HCT116 (cell line): ENCODE measurements at places on chromosomes 5 and 9. TPM values are rescaled to one million over a fixed set of nuclear protein-coding genes. Genes with fewer than 3 reads are reported as not detected.
A peak's percentile ranks its signal among the peaks of the same experiment; 100 is the strongest.

Gene F2RL2
- 0.07 TPM for total RNA-seq

Gene WNT8A
- total RNA-seq: not detected

Gene C5orf47
- total RNA-seq: not detected

Gene SLC6A7
- not detected for total RNA-seq

Gene SH2D3C
- 1.3 TPM for total RNA-seq

Gene PCAT7
- total RNA-seq: 3.8 TPM

DNA sequence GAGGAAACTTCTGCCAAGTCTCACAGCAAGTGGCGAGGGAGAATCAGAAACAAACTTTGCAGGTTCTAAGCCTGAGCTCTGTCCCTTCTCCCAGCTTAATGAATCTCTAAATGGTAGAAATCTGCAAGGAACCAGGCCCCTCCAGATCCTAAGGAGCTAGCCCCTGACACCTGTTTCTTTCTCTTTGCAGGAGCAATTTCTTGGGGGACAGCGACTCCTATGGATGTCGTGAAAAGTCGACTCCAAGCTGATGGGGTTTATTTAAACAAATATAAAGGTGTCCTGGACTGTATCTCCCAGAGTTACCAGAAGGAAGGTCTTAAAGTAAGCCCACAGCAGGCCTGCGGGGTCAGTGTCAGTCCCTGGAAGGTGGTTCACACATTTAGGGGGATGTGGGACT, 21.8 kb downstream of the IL9 start:
- H3K4me3 ChIP-seq: no peak overlapping the region
- no peak for DNase-seq
- no peaks in the 10 kb centered on the region for H3K27me3 ChIP-seq
- no peak overlapping the region for H3K27ac ChIP-seq
- no peaks in the 10 kb centered on the region for H3K36me3 ChIP-seq
- H3K4me1 ChIP-seq: no peaks in the 10 kb centered on the region

DNA sequence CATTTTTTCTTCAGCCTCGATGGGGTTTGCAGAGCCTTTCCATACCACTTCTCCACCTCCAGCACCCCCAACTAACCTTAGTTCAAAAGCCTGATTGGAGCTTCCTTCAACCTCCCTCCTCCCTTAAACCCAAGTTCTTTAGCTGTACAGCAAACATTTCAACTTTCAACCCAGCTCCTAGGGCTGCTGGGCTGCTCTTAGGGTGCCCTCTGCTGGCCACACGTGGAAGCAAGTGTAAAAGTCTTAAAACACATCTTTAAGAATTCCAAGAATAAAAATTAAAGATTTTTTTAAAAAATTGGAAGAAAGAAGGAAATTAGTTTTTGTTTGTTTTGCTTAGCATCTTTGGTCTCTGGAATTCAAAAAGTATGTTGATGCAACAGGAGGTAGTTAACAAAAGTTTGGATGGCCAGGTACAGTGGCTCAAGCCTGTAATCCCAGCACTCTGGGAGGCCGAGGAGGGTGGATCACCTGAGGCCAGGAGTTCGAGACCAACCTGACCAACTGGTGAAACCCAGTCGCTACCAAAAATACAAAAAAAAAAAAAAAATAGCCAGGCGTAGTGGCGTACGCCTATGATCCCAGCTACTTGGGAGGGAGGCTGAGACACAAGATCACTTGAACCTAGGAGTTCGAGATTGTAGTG, 15.5 kb upstream of the HSD17B3 start:
- H3K36me3 ChIP-seq: peaks cover 11% of the 10 kb centered on the region; the same call in 1 of the 2 replicates
- no peak overlapping the region for H3K27ac ChIP-seq
- no peaks in the 10 kb centered on the region for H3K27me3 ChIP-seq
- no peak overlapping the region for H3K4me3 ChIP-seq
- no peaks in the 10 kb centered on the region for H3K4me1 ChIP-seq

GRCh38 chr5:132692632-132692967, 18.8 kb downstream of the IL4 start:
- H3K4me3 ChIP-seq: no peak overlapping the region
- no peak overlapping the region for H3K27ac ChIP-seq
- H3K4me1 ChIP-seq: no peaks in the 10 kb centered on the region
- no peak for DNase-seq
- H3K36me3 ChIP-seq: no peaks in the 10 kb centered on the region
- H3K27me3 ChIP-seq: no peaks in the 10 kb centered on the region

DNA sequence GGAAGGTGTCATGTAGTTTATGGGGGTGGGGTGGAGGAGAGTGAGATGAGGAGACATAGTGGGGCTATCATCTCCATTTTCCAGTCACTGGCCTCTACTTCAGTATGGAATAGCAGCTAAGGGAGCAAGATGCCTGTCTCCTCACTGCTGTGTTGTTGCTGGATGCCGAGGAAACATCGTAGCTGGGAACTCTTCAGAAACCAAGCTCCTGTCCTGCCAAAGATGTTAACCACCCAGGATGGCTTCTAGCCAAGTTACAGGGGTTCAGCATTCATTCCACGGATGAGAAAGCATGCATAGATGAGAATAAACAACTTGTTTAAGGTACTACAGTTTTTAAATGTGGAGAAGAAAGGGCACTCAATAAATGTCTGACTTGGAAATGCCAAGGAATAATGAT, 226.5 kb downstream of the ASTN2 start:
- H3K27me3 ChIP-seq: no peaks in the 10 kb centered on the region
- no peak for DNase-seq
- no peaks in the 10 kb centered on the region for H3K36me3 ChIP-seq
- no peak overlapping the region for H3K4me3 ChIP-seq

GRCh38 chr5:10317825-10318682, 10.4 kb upstream of the CMBL start:
- no peaks in the 10 kb centered on the region for H3K36me3 ChIP-seq
- no peak overlapping the region for H3K4me3 ChIP-seq
- H3K27me3 ChIP-seq: no peaks in the 10 kb centered on the region
- peaks cover 19% of the 10 kb centered on the region for H3K4me1 ChIP-seq
- DNase-seq: no peak

- no peak overlapping the region for H3K27ac ChIP-seq
- DNase-seq: no peak
- no peak overlapping the region for H3K4me3 ChIP-seq
- no peaks in the 10 kb centered on the region for H3K4me1 ChIP-seq
- no peaks in the 10 kb centered on the region for H3K36me3 ChIP-seq
Observed at GRCh38 chr5:10941900-10942299, 180.9 kb upstream of the DAP start.

- no peak overlapping the region for H3K27ac ChIP-seq
- H3K36me3 ChIP-seq: no peaks in the 10 kb centered on the region
- peaks cover 18% of the 10 kb centered on the region for H3K4me1 ChIP-seq
- no peak for DNase-seq
Observed at GRCh38 chr5:136007271-136007670, 21.5 kb upstream of the TGFBI start.

DNA sequence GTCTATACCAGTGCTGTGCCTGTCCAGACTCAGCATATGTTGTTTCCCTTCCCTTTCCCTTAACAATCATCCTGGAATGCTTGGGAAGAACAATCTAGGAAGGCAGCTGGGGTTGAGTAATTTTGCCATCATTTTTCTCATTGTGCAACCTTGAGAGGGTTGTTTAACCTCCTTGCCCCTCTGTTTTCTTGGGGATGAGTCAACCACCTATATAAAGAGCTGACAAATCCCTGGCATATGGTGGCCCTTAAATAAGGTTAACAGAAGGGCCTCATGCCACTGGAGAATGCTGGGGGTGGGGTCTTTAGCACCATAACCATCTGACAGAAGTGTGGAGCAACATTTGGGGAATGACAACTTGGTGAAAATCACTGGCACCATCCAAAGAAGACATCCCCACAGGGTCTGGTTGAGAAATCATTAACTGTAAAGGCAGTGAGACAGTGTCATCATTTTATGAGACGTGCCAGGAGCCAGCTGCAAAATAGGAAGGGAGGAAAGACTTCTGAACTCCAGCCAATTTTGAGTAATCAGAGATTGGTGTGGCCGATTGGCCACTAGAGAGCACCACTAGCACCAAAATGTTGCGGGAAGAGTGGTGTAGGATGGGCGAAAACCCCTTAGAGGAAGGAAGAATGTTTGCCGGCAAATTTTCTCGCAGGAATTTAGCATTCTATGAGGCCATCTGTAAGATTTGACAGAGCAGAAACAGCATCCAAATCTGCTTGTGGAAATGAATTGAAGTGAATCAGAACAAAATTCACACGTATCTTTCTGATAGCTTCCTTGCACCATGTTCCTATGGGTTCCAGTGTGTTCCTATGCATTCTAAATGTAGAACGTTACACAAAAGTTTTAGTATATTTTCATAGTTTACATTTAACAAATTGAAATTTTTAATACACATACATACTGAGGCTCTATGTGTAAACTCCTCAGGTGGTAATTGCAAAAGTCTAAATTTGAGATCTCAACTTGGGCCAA, 113.8 kb downstream of the MSX2 start:
- no peak overlapping the region for H3K4me3 ChIP-seq
- H3K27ac ChIP-seq: no peak overlapping the region
- peak; percentile 16 for DNase-seq
- no peaks in the 10 kb centered on the region for H3K4me1 ChIP-seq

DNA sequence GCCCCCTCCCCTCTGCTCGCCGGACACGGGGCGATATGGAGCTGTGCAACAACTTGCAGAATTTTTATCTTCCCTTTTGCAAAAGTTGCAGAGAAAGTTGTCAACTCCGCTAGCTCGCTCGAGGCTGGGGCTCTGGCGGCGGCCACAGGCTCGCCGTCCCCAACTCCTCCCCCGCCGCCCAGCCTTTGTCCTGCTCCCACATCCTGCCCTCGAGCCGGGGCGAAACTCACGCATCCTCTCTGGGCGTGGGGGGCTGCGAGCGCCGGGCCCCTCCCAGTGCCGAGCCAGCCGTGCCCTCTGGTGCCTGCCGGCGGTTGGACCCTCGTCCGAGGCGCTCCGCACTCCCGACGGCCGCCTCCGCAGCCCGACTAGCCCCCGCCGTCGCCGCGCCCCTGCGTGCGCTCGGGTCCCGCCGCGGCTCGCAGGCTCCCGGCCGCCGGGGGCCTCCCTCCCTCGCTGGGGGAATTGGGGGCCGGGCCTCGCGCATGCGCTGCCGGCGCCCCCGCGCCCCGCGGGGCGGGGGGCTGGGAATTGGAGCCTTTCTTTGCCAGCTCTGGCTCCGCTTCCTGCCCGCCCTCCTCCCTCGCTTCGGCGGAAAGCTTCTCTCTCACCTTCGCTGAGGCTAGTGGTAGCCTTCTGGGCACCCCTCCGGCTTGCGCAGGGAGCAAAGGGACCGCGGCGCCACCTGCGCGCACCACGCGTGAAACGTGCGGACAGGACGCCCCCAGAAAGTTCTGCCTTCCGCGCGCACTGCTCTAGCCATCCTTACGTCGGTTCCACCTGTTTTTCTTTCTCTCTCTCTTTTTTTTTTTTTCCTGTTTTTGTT, at the start of gene CCNJL:
CCNJL (minus strand) TSS at position 431 of the 826 bp plus-strand sequence. CDS start 641 bp downstream, outside the sequence.
- no peak for DNase-seq
- H3K4me1 ChIP-seq: peaks cover 14% of the 10 kb centered on the region
- no peaks in the 10 kb centered on the region for H3K27me3 ChIP-seq
- no peaks in the 10 kb centered on the region for H3K36me3 ChIP-seq
- peak within 1 kb of the TSS; percentile 58 for H3K4me3 ChIP-seq
- peak within 1 kb of the TSS; percentile 29; the same call in 1 of the 2 replicates for H3K27ac ChIP-seq

- H3K4me3 ChIP-seq: no peak overlapping the region
- no peak for DNase-seq
- no peaks in the 10 kb centered on the region for H3K27me3 ChIP-seq
- no peaks in the 10 kb centered on the region for H3K36me3 ChIP-seq
- H3K27ac ChIP-seq: no peak overlapping the region
- H3K4me1 ChIP-seq: no peaks in the 10 kb centered on the region
Observed at GRCh38 chr5:114152656-114153360, 209.1 kb upstream of the KCNN2 start.
